ENCODE measurements at places on chromosomes 4 and X.

- DNase-seq: no peak
Measured at GRCh38 chr4:119540249-119540648, 88.4 kb downstream of the PDE5A start.

DNA sequence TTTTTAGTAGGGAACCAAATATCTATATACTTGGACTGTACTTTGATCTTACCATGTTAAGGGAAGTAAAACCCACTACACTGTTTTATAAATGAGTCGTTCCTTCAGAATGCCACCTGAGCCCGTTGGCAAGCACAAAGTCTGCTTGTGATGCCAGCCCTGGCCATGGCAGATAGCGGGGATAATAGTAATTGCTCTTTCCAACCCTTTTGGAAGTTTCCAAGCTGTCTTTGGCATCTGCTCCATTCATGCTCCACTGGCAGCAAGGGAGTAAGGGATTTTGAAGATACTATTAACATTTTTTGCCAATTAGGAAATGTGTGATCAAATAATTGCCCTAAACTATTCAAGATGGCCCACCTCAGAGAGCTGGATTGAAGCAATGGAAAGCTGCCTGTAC is 689.2 kb upstream of the SLIT2 start:
- DNase-seq: no peak

- no peak for DNase-seq
Measured at GRCh38 chr4:176066757-176067156, 1.1 kb downstream of the WDR17 start.

DNA sequence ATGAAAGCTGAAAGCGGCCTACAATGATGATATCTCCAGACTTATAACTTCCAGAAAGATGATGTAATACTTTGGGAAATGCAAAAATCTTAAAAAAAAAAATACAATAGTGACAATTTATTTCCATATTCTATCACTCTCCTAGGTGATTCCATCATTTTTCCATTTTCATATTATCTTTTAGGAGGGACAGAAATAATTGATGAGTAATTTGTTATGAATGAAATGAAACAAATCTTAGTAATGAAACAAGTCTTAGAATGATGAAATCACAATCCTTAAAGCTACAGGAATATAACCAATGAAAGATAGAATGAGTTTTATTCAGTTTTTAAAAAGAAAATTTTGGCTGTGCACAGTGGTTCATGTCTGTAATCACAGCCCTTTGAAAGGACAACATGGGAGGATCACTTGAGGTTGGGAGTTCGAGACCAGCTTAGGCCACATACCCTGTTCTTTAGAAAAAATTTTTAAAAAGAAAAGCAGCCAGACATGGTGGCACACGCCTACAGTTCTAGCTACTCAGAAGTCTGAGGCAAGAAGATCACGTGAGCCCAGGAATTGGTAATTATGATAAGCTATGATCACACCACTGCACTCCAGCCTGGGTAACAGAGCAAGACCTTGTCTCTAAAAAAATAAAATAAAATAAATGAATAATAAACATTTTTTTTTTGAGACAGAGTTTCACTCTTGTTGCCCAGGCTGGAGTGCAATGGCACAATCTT is 21.7 kb downstream of the CLOCK start:
- DNase-seq: no peak

GRCh38 chr4:143617994-143618679 is 82.3 kb downstream of the FREM3 start:
- DNase-seq: no peak

DNA sequence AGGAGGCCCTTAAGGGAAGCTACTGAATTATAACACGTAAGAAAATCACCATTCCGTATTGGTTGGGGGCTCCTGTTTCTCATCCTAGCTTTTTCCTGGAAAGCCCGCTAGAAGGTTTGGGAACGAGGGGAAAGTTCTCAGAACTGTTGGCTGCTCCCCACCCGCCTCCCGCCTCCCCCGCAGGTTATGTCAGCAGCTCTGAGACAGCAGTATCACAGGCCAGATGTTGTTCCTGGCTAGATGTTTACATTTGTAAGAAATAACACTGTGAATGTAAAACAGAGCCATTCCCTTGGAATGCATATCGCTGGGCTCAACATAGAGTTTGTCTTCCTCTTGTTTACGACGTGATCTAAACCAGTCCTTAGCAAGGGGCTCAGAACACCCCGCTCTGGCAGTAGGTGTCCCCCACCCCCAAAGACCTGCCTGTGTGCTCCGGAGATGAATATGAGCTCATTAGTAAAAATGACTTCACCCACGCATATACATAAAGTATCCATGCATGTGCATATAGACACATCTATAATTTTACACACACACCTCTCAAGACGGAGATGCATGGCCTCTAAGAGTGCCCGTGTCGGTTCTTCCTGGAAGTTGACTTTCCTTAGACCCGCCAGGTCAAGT is 6.9 kb upstream of the MSANTD1 start:
- DNase-seq: no peak

GRCh38 chr4:67288964-67289363 is 256.3 kb downstream of the CENPC start:
- DNase-seq: no peak

DNA sequence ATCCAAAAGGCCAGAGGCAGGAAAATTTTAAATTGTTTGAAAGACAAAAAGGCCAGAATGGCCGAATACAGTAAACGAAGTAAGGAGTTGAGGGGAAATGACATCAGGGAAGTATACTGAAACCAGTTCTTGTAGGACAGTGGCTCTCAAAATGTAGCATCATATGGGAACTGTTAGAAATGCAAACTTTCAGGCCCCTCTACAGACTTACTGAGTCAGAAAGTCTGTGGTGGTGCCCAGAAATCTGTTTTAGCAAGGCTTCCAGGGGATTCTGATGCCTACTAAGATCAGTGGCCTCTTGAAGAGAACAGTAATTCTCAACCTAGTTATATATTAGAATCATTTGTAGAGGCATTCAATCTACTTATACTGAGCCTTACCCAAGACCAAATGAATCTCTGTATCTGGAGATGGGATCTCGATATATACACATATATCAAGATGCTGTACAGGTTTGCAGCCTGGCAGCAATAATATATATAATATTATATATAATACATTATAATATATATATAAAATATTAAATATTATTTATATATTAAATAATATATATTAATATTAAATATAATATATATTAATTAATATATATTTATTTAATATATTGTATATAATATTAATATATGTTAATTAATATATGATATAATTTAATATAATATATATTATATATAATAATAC is 39.7 kb downstream of the ADAMTS3 start:
- no peak for DNase-seq

- DNase-seq: no peak
Measured at GRCh38 chr4:33160126-33160525, 2440.0 kb downstream of the PCDH7 start.

DNA sequence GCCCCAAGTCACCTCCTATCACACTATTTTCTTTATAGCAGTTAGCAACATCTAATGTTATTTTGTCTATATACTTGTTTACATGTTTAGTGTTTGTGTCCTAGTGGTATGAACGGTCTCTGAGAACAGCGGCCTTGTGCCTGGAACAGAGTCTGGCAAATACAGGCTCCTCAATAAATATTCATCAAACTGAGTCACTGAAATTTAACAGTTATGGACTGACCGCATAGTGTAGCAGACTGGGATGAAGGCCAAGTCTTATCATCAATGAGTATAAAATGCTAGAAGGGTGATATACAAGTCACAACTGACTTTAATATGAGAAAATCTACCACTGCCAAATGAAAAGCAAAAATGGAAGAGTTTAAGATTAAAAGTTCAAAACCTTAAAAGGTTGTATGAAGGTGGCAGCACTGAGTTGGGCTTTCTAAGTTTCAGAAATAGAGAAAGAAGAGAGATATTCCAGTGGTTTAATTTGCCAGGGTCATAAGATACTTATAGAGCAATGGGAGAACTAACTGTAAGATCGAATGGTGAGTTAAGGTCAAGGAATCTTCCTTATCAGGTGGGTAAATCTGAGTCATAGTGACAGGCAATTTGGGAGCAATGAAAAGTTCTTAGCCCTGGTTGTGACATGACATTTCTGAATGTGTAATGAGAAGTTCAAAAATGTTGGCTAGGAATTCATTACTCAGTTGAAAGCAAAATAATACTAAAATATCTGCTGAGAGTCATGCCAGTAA is 34.9 kb downstream of the ELOVL6 start:
- no peak for DNase-seq

GRCh38 chr4:90024519-90024918 is 102.7 kb upstream of the CCSER1 start:
- DNase-seq: no peak

- DNase-seq: no peak
Measured at GRCh38 chr4:968221-968620, 5.1 kb downstream of the DGKQ start.

DNA sequence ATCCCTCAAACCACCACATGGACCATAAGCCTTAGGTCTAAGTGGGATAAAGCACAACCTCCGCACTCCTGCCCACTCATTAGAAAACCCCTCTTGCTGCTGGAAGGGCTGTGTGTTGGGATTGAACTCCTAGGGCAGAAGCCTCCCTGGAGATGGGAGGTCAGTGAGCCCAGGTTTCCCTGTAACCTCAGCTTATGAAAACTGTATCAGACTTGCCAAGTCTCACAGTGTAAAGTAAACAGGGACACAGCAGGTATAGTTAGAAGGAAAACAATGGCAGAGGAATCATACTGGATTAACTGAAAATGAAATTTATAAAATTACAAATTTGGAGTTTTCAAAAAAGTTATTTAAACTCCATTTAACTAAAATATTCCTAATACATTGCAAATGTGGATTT is 29.9 kb downstream of the CASP6 start:
- no peak for DNase-seq

GRCh38 chr4:15381806-15382338 is 46.0 kb upstream of the C1QTNF7 start:
- no peak for DNase-seq

DNA sequence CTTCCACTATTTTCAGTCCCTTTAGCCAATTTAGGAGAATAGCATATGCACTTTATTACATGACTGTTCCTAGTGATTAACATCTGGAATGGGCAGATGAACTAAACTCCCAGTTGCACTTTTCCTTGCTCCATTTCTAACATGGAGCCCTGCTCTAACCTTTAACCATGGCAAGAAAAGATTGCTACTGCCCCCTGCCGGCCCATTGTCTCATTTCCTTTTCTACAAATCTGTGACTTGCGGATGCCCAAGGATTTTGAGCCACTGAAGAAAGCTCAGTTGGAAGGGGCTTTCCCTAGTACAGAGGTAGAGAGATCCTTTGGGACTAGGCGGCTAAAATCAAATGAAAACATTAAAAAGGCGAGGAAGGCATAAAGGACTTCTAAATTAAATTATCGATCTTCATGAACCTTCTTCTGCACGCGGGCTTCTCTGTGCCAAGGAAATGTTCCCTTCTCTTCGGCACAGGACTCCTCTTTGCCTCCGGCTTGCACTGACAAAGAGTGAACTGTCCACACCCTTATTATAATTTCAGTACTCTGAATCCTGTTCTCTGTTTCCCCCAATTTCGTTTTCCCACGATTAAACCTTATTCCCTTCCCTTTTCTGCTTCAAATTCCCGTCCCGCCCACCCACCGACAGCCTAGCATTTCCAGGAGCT is 577 bp upstream of the GLRA2 start:
- DNase-seq: peak; percentile 7

- DNase-seq: no peak
Measured at GRCh38 chrX:71533851-71534561, 1.1 kb downstream of the OGT start.

DNA sequence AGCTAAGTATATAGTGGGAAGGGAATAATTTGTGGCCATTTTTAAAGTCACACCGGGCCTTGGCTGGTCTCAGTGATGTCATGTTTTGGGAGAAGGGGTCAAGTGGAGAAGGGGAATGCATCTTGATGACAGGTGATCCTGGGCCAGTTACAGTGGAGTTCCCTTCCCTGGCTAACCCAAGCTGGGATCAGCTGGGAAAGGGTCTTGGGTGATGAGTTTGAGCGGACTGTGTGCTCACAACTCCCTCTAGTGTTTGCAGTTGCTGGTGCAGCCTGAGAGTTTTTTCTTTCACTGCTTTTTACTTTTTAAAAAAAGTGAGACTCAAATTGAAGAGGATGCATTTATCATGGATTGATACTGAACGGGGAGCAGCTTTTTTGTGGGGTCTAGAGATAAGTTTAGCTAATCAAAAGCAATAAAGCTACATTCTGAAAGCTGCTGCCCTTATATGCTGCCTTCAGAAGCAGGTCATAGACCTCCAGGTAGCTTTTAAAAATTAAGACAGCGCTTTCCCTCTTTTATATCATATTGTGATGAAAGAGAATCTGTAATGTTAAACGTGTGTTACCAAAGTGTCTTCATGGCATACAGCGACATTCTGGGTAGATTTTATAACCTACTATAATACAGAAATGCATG is 164.7 kb downstream of the DCLK2 start:
- DNase-seq: no peak

- no peak for DNase-seq
Measured at GRCh38 chr4:168679819-168680218, 183.0 kb downstream of the PALLD start.

Data from activated CD4-positive, alpha-beta T cell treated with anti-CD3 and anti-CD28 coated beads, Interleukin-2, amount 50 U/mL, for 24 hours (primary cell).